NCI-H2081 treated with DMSO at 0.1 percent for 48 hours (cell line): ENCODE measurements at places on chromosomes 5 and 9.

DNA sequence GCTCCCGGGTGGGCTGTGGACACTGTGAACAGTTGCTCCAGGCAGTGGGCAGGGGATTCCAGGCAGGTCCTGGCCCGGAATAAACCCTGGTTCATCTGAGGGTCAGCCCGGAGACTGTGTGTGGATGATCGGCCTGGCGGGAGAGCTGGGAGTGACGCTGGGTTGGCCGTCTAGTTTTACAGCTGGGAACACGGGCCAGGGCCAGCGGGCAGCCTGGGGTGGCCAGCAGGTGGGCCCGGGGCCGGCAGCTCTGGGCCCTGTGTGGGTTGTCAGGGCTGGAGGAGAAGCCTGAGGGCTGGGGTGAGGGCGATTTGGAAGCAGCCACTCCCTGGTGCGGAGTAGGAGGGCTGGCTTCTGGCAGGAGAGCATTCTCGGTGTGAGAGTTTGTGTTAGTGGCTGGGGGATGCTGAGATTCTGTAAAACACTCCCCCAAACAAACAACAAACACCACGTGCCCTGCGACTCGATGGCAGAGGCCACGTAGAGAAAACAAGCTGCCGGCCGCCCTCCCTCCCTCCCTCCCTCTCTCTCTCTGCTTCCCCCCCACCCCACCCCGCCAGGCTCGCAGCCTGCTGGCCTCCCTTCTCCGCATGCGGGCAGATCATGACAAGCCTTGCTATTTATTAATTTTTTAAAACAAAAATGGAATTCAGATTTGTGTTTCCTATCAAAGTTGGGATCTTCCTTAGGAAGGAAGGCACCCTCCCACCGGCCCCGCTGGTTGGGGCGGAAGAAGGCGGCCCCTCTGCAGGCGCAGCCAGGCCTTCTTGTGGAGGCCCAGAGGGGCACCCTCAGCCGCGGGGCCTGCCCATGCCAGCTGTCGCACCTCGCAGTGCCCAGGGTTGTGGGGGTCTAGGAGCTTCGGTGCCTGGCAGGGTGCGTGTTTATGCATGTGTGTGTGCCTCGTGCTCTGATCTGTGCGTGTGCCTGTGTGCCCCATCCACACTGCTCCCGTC, 49.5 kb downstream of the RXRA start:
- DNase-seq, result no peak

DNA sequence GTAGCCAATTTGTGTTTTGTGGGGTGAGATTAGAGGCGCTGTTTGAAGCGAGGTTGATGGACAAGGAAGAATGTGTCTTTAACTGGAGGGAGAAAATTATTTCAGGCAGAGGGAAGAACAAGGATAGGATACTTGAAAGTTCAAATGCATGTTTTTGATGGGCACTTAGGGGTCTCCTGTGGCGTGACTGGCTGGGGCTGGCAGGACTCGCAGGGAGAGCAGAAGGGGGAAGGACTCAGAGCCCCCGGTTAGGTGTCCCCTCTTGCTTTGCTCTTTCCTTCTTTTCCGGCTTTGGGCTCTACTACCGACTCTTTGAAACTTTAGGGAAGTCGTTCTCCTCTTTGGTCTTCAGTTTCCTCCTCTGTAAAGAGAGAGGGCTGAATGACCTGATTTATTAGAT, 12.1 kb downstream of the GRAMD2B start:
- no peak for DNase-seq

- no peak for DNase-seq
Observed at GRCh38 chr5:52731274-52732027, 56.3 kb upstream of the ITGA1 start.

DNA sequence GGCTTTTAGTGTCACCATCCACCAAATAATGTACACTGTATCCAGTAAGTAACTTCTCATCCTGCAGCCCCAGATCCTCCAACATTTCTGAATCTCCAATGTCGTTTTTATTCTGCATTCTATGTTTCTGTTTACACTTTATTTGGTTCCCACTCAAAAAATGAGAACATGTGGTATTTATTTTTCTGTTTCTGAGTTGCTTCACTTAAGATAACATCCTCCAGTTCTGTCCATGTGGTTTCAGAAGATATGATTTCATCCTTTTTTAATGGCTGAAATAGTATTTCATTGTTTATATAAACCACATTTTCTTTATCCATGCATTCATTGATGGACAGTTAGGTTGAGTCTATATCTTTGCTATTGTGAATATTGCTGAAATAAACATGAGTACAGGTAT, 677.3 kb upstream of the FTMT start:
- DNase-seq, result no peak
